ENCODE measurements at places on chromosomes 2 and 18.

GRCh38 chr2:239075918-239076758, 228.3 kb downstream of the TWIST2 start:
- no peak for DNase-seq

DNA sequence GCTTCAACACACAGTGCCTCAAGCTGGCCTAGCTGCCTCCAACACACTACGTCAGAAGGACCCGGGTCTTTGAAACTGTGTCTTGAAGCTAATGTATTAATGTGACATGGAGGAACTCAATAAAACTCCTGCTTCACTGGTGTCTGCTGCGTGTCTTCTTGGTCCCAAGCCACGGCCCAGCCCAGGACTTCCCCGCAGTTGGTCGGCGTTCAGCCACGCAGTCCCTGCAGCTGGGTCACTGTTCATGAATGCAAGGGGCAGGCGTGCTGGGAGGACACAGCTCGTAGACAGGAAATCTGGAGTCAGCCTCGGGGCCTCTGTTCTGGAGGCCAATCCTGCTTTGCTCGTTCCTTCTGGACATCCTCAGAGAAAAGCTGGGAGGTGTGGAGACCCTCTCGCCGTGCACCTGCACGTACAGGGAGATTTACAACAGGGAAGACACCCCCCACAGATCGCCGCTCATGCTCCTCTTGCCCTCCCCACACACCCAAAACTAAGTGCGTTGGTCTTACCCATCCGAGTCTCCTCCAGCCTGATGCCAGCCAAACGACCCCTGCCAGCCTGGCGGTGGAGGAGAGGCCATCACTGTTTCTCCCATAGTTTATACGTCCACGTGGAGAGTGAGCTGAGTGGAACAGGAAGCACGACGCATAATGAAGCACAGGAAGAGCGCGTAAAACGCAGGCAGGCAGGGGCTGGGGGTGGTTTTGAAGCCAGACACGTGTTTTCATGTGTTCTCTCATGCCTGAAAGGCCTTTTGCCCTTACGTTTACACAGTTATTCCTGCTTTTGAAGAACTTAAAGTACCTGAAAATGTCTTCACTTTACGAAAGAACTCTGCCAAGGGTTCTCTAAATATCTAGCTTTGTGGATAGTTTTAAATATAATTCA, 39.7 kb downstream of the ADI1 start:
- no peak for DNase-seq

GRCh38 chr2:23092831-23093230, 292.1 kb upstream of the KLHL29 start:
- no peak for DNase-seq

DNA sequence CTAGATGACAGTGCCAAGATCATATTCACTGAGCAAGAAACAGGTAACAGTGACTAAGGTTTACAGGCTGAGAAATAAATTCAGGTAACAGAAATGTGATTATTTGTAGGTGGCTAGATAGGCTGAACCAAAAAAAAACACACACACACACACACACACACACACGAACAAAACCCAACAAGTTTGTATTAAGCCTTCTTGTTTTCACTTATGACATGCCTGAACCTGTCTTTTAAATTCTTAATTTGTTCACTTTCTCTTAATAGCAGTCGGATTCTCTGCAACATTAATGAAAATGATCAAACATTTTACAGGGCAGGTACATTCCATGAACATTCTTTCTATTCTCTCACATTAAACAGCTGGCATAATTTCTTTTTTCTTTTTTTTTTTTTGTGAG, 18.8 kb upstream of the KIDINS220 start:
- no peak for DNase-seq

DNA sequence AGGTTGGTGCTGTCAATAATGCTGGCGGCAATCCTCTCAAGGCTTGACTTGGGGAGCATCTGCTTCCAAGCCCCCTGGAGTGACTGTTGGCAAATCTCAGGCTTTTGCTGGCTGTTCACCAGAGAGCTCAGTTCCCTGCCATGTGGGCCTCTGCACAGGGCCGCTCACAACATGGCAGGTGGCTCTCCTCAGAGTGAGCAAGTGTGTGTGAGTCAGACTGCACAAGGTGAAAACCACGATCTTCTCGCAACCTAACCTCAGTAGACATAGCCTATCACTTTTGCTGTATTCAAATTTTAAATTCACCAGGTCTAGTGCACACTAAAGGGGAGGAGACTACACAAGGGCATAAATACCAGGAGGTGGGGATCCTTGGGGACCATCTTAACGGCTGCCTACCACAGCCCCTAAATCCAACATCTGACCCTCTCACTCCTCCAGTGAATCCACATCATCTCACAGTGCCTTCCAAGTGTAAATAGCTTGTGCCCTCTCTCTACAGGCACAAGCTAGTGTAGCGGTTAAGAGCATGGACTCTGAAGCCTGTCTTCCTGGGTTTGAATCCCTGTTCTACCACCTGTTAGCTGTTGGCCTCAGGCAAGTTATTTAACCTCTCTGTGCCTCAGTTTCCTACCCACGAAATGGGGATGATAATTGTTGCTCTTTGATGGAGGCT, 187.7 kb upstream of the CXCR4 start:
- peak; percentile 24 for DNase-seq

GRCh38 chr2:47558768-47559684, 156.1 kb downstream of the MSH2 start:
- no peak for DNase-seq

- no peak for DNase-seq
These were observed 1.3 kb upstream of the YWHAQ start for GRCh38 chr2:9631878-9632700.

DNA sequence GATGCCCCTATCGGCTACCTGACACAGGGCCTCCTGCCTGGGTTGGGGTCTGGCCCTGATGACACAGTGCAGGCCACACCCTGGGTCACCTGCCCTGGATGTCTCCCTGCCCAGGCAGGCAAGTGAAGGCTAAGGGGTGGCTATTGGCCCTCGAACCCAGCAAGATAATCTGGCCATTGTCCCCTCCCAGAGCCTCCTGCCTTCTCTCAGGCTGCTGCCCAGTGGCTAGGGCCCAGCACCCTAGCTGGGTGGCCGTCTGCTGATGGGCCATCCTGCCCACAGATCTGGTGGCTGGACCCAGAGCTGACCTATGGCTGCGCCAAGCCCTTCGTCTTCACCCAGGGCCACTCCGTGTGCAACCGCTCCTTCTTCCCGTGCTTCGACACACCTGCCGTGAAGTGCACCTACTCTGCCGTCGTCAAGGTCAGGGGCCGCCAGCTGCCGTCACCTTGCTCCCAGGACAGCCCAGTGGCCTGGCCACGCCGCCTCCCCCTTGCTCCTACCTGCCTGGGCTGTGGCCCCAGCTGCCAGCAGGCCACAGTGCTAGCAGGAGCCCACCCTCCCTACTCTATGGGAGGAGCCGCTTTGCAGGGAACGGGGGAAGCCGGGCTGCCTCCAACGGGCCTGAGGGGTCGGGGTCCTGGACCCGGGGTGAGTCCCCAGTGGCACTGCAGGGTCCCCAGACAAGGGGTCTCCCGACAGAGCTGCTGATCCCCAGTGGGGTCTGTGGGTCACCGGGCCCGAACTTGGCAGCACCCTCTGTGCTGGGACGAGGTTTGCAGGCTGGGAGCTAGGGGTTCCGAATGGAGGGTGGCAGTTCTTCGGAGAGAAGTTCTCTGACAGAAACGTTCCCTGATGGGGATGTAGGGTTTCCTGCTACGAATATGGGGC, 4.1 kb downstream of the RNPEPL1 start:
- DNase-seq, result no peak

- no peak for DNase-seq
These were observed 175.4 kb downstream of the NRP2 start for GRCh38 chr2:205857520-205858237.

DNA sequence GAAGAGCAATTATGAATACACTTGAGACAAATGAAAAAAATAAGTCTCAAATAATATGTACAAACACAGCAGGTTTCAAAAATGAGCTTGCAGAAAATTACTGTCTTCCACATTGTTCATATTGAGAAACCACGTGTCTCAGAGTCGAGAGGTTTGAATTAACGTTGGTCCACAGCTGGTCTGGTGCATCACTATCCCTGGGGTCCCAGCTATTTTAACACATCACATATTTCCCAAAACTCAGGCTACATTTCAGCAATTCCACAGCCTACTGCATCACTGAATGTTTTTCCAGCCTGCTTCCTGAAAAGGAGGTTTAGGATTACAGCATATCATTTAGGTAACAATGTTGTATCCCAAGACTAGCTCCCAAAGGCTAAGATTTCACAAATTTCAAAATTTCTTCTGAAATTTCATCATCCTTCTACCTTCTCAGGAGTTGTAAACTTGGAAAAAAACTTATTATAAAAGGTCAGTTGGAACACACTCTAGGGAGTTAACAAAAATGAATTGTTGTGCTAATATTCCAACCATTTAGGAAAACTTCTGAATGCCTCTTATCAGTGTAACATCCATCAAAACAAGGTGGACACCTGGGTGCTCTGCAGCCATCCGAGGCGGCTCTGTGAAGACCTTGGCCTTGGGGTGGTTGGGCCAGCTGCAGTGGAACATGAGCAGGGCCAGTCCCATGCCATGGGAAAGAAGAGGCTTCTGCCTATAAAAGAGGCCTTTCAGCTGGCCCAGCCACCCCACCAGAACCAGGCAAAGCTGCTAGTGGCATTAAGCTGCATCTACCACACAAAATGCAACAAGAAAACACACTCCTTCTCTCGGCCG, 198.1 kb upstream of the RBBP8 start:
- DNase-seq, result no peak

GRCh38 chr2:181585732-181586131, 71.2 kb downstream of the CERKL start:
- DNase-seq, result no peak

DNA sequence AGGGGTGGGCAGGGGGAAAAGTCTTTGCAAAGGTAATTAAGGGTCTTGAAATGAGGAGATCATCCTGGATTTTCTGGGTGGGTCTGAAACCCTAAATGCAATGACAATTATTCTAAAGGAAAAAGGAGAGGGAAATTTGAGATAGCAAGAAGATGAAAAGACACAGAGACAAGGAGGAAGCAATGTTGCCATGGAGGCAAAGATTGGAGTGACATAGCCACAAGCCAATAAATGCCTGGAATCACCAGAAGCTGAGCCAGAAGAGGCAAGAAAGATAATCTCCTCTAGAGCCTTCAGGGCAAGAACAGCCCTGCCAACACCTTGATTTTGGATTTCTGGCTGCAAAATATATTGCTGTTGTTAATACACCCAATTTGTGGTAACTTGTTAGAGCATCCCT, 1246.3 kb upstream of the PIK3C3 start:
- no peak for DNase-seq

DNA sequence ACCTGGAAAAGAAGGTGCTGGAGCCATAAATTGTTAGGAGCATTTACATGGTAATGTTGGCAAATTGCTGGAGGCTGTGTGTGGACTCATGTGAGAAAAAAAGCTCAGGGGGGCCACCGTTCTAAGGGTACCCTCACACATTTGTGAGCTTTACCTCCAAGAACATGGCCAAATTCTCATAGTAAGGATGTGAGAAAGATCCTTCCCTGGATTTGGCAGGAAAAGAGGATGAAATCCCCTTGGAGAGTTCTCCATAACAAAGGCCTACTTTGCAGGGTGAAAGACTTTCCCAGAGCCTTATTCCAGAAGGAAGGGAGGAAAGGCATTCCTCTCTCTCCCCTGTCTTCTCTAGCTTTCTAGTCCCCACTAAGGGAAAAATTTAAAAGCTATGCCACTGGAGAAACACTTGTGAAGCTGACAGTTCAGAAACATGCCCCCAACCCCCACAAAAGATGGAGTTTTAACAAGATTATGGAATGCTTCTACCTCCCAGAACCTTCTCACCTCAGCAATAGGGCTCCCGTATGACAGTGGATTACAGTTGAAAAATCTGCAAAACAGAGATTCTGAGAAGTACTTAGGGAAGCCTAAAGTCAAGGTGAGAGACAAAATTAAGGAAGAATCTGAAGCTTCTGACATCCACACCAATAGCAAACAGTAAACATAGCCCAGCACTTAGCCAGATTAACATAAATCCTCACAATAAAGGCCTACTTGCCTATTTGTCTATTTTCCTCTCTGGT, 20.2 kb upstream of the ERMN start:
- DNase-seq, result no peak
